ENCODE measurements at places on chromosomes 16 and 17. TPM values are rescaled to one million over a fixed set of nuclear protein-coding genes. Genes with fewer than 3 reads are reported as not detected.

The SARM1 gene
- 121 TPM for total RNA-seq

- no peak overlapping the region for H3K4me3 ChIP-seq
- no peak overlapping the region for H3K27ac ChIP-seq
- no peaks in the 10 kb centered on the region for H3K36me3 ChIP-seq
- DNase-seq: no peak
- no peaks in the 10 kb centered on the region for H3K4me1 ChIP-seq
Observed at GRCh38 chr16:23288726-23289512, 13.2 kb upstream of the SCNN1B start.

DNA sequence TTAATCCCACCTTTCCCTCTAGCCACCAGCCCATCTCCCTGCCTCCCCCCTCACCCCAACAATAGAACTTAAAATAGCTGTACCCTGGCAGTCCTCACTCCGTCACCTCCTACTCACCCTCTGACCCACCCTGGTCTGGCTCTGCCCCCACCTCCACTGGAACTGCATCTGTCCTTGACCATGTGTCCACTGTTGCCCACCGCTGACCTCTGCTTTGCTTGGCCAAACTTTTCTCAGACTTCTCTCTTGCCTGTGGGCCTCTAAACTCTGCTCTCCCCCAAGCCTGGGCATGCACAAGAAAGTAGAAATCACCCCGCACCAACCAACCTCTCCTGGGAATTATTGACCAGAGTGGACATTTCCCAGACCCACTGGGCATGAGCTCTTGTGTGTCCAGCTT, 169.8 kb downstream of the WSCD1 start:
- no peak overlapping the region for H3K27ac ChIP-seq
- H3K27me3 ChIP-seq: no peaks in the 10 kb centered on the region
- no peaks in the 10 kb centered on the region for H3K36me3 ChIP-seq

The YPEL2 gene
- 10.5 TPM for total RNA-seq

DNA sequence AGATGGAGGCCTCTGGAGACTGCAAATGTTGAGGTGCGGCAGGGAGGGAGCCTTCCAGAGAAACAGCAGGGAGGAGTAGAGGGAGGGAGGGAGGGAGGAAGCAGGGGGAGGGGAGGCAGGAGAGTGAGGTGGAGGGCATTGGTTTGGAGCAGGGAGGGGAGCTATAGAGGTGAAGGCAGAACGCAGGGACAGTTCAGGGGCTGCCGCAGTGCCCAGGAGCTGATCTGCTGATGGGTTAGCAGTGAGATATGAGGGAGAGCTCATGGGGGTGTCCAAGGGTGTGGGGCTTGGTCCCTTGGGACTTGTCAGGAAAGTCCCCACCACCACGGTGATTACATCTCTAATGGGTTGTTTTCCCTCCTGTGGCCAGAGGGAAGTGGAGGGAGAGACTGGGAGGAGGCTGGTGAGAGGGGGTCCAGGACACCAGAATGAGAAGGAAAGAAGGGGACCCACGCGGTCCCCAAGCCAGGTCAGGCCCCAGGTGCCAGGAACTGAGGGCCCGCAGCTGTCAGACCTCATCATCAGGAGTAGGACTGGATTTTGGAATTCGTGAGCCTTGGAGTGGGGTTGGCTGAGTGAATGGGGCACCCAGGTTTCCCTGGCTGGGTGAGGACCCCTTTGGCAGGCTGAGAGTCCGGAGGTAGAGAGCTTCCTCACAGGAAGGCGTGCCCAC, 11.2 kb downstream of the CA4 start:
- DNase-seq: no peak
- H3K27me3 ChIP-seq: no peaks in the 10 kb centered on the region
- H3K36me3 ChIP-seq: no peaks in the 10 kb centered on the region
- H3K4me3 ChIP-seq: no peak overlapping the region
- no peak overlapping the region for H3K27ac ChIP-seq
- no peaks in the 10 kb centered on the region for H3K4me1 ChIP-seq

DNA sequence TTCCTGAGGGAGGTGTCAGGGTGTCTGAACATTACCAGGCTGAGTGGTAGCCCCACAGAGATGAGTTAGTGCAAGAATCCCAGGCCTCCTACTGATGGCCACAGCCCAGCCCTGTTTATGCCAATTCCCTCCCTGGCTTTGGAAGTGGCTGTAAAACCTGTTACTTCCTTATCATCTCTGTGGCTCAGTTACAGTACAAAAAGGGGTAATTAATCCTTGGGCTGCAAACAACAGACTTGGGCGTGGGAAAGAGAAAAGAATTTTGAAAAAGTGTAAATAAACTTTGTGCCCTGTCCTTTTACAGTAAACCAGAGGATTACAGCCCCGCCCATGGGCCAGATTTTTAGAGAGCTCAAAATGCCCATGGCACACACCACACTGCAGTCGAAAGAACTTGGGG, 73.1 kb upstream of the AXIN2 start:
- H3K27ac ChIP-seq: no peak overlapping the region
- H3K4me3 ChIP-seq: no peak overlapping the region
- H3K36me3 ChIP-seq: no peaks in the 10 kb centered on the region
- H3K4me1 ChIP-seq: no peaks in the 10 kb centered on the region

DNA sequence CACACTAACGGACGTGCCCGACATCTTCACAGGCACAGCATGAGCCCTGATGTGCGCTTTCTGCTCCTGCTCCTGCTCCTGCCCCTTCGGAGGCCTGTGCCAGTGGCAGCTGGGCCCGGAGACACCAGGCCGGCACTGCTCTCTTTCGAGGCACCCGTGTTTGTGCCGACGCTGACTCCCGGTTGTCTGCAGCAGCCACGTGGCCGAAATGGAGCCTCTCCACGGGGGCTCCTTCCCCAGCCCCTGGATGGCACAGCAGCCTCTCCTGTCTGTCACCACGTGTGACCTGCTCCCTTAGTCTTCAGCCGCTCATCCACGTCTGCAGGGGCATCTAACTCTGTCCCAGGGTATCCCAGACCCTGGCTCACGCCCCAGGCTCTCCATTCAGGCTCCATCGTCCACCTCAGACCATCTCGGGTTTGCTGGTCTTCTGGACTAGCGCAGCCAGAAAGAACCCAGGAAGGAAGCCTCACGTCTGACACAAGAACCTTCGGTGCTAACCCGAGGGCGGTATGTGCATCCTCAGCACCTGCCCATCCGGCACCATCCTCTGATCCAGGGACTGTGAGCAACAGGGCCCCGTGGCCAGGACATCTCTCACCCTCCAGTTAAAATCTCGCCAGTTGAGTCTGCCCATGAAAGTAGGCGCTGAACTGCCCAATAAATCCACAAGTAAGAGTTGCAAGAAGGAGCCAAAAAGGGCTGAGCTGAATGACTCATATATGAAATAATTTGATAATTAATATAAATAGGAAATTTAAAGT, 4.2 kb upstream of the RPH3AL start:
- H3K27ac ChIP-seq: no peak overlapping the region
- no peaks in the 10 kb centered on the region for H3K36me3 ChIP-seq

The ELOB gene
- 1,184 TPM for total RNA-seq

The PRRT2 gene
- 5.0 TPM for total RNA-seq

DNA sequence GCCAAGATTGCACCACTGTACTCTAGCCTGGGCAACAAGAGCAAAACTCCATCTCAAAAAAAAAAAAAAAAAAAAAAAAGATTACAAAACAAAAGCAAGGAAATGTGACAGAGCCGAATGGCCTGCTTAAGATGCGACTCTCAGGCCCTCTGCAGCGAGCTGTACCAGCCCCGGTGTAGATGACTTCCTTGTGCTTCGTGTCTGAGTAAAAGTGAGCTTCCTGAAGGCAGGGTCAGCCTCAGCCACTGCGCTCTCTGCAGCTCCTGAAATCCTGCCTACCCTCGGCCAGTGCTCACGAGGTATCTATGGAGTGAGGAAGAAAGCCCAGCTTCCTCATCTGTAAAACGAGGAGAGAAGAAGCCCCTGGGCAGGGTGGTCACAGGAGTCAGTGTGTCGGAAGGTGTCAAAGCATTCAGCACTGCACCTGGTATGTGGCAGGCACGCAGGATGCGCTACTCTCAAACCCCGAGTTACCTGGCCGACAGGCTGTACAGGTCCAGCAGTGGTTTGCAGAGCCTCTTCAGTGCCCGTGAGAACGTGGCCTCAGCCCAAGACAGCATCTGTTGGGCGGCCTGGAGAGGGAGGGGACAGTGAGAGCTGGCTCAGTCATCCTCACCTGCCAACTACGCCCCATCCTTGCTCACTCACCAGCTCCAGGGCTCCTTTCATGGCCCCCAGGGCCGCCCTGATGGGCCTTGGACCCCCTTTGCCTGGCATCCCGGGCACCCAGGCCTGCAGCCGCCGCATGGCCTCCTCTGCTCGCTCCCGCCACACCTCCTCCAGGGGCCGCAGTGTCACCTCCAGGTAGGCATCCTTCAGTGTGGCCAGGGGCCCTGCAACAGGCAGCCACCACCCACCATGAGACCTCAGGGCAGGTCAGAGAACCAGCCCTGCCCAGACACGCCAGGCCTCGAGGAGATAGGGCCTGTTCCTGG, 44.6 kb downstream of the RMI2 start:
- no peak overlapping the region for H3K4me3 ChIP-seq
- H3K27me3 ChIP-seq: no peaks in the 10 kb centered on the region
- no peak overlapping the region for H3K27ac ChIP-seq
- no peak for DNase-seq
- peaks cover 9% of the 10 kb centered on the region for H3K4me1 ChIP-seq
- no peaks in the 10 kb centered on the region for H3K36me3 ChIP-seq

- no peak overlapping the region for H3K4me3 ChIP-seq
- H3K27ac ChIP-seq: no peak overlapping the region
- H3K36me3 ChIP-seq: no peaks in the 10 kb centered on the region
Observed at GRCh38 chr16:20051611-20052010, 22.1 kb downstream of the GPR139 start.

DNA sequence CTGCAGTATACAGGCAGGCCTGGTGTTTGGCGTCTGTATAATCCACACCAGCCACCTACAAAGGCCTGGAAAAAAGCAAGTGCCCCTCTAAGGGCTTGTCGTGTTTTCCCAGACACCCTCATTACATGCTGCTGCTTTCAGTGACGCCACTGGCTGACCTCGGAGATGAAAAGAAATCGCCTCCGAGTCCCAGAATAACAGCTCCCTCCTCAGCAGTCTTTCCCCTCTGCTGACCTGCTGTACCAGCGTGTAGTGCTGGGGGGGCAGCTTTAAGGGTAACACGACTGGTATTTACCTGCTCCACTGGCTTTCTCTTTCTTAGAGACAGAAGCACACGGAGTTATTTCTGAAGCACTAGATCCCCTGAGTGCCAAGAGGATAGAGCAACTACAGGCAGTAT, 296.8 kb downstream of the GRIN2A start:
- H3K36me3 ChIP-seq: no peaks in the 10 kb centered on the region
- H3K27ac ChIP-seq: no peak overlapping the region
- H3K27me3 ChIP-seq: no peaks in the 10 kb centered on the region
- H3K4me1 ChIP-seq: no peaks in the 10 kb centered on the region
- no peak for DNase-seq

DNA sequence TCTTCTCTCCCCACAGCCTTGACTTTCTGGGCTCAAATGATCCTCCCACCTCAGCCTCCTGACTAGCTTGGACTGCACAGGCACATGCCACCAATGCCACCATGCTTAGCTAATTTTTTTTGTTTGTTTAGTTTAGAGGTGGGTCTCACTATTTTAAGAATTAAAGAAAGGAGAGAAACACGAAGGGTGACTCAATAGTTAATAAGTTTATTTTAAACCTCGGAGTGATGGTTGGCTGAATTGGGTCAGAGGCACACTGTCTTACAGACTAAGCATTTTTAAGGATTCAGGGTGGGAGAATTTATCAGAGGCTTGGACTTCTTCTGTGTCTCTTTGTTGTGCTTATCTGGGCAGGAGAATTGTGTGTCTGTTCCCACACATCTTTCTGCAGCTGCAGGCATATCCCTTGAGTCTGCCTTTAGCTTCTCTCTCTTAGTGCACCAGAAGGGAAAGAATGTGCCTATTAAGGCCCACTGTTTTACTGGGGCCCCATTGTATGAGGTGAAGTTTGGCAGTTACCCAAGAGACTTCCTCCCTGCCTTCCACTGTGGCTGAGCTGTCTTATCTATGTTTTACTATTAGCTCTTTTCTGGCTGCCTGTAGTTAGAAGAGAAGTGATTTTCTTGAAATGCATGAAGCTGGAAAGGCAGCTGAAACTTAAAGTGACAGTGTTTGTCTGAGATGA, 2172.0 kb downstream of the TP53TG3F start:
- no peaks in the 10 kb centered on the region for H3K36me3 ChIP-seq
- no peak overlapping the region for H3K4me3 ChIP-seq
- no peaks in the 10 kb centered on the region for H3K27me3 ChIP-seq

The MAPT gene
- 0.32 TPM for total RNA-seq

The CHD9NB gene
- total RNA-seq: 0.43 TPM

- DNase-seq: no peak
- no peak overlapping the region for H3K4me3 ChIP-seq
- no peaks in the 10 kb centered on the region for H3K27me3 ChIP-seq
- H3K27ac ChIP-seq: no peak overlapping the region
- peaks cover 15% of the 10 kb centered on the region for H3K4me1 ChIP-seq
- H3K36me3 ChIP-seq: peaks cover 54% of the 10 kb centered on the region
Observed at GRCh38 chr17:46940692-46941404, 17.9 kb downstream of the GOSR2 start.

DNA sequence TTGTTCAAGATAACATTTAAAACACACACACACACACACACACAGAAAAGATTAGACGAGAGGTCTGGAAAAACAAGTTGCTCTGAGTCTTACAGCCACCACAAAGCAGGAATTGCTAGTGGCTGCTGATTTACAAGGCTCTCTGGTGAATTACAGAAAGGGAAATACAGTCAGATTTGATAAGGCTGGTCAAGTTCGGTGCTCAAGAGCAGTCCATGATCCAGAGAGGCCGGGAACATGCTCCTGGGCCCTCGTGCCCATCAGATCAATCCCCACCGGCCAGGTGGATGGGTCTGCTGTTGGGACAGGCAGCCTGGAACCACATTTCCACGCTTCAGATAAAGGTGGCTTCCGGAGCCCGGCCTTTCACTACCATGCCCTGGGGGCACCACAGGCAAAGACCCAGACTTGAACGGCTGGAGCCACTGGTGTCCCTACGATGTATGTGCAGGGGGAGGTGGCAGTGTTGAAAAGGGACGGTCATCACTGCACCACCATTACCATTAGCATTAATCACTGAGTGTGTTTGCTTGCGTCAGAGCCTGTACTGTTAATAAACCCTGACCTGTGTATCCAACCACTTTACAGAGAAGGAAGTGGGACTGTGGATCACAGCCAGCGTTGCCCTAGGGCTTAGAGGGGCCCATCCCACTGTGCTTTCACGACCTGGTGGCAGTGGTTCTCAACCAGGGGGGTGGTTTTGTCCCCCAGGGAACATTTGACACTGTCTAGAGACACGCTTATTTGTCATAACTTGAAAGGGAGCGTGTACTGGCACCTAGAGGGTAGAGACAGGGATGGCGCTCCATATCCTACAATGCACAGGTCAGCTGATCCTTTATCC, 95.1 kb downstream of the XYLT1 start:
- H3K4me3 ChIP-seq: no peak overlapping the region
- DNase-seq: no peak
- no peaks in the 10 kb centered on the region for H3K36me3 ChIP-seq
- H3K4me1 ChIP-seq: peaks cover 25% of the 10 kb centered on the region
- H3K27me3 ChIP-seq: no peaks in the 10 kb centered on the region

The ABCA6 gene
- total RNA-seq: 37.4 TPM

DNA sequence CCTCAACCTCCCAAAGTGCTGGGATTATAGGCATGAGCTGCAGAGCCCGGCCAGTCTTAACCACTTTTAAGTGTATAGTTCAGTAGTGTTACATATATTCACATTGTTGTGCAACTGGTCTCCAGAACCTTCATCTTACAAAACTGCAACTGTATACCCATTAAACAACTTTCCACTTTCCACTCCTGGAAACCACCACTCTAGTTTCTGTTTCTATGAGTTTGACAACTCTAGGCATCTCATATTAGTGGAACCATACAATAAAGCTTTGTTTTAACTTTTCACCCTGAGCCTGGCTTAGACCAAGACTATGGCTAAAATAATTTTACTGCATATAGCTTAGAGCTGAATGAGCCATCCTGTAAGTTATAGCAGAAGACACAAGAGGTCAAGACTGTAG, 108.0 kb upstream of the GOT2 start:
- H3K4me3 ChIP-seq: no peak overlapping the region
- H3K4me1 ChIP-seq: no peaks in the 10 kb centered on the region
- DNase-seq: no peak
- H3K27ac ChIP-seq: no peak overlapping the region
- H3K27me3 ChIP-seq: no peaks in the 10 kb centered on the region

The IGF2BP1 gene
- not detected for total RNA-seq

Measured in ascending aorta (tissue), 2 donors.